ENCODE measurements at places on chromosomes 5 and 9.

DNA sequence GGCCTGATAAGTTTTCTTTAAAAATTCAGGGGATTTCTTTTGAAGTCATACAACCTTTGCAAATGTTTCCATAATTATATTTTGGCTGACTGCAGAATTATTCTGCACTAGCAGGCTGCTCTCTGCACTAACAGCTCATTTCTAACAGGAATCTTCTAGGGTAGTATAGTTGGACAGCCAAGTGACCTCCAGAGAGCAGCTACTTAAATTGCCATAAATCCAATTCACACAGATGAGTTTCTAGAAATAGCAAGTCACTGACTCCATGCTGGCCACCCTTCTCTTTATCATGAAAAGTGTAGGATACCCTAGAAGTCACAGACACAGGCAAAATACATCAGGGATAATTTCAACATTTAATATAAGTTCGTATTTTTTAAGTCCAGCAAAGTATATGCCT, 110.9 kb upstream of the TARS1 start:
- no peak for DNase-seq

DNA sequence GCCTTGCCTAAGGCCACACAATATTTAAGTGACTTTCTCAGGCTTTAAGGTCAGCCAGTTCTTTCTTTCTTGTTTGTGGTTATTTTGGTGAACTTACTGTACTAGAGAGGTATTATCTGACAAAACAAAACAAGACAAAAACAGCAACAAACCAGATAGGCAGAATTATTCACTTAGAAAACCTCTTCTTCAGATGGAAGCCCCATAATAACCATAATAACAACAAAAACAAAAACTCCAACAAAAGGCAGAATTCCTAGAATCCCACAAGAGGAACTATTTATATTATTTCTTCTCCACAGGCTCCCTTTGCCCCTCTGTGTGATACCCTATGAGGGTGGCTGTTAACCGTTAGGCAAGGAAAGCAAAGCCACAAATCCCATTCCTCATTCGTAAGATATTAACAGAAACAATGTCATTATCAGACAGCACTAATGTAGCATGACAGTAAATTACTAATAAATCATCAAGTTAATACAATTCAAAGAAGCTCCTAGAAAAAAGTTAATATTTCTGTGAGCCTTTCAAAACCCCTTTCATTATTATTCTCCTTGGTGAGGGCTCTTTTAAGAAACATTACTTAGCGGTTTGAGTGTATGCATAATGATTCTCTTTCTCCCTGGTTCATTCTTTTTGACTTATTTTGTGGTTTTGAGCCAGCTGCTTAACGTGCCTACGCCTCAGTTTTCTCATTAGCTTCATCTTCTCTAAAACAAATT, 274.9 kb downstream of the EFNA5 start:
- no peak for DNase-seq

DNA sequence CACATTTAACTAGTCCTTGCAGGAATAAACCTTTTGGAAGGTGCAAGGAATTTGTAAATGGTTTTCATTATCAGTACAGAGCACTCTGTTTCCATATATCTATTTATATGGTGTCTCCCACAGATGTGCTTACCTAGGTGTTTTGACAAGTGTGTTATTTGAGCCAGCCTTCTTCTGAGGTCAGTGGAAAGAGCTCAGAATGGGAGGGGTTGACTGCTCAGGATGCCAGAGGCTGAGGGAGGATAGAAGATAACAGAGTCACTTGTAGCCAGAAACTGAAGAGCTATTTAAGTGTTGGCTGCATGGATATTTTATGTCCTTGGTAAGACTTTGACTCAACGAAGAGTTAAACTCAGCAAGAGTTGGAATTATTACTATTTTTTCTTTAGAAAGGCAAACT, 5.0 kb downstream of the CMYA5 start:
- DNase-seq = no peak

DNA sequence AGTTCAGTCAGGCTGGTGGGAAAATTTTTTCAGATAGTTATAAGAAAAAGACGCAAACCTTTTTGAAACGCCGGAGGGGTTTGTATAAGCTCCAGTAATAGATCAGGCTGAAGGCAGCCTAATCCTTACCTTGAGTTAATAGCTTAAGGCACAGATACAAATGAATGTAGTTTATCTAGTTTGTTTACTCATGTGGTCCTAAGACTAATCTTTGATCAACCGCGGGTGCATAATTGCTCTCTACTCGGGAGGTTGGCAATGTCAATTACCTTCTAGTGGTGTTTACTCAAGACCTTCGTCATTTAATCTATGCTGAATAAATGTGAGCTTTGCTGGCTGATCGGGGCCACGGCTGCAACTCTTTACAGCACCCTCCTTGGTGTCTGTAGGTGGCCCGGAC, 665 bp upstream of the INSL4 start:
- DNase-seq = no peak

DNA sequence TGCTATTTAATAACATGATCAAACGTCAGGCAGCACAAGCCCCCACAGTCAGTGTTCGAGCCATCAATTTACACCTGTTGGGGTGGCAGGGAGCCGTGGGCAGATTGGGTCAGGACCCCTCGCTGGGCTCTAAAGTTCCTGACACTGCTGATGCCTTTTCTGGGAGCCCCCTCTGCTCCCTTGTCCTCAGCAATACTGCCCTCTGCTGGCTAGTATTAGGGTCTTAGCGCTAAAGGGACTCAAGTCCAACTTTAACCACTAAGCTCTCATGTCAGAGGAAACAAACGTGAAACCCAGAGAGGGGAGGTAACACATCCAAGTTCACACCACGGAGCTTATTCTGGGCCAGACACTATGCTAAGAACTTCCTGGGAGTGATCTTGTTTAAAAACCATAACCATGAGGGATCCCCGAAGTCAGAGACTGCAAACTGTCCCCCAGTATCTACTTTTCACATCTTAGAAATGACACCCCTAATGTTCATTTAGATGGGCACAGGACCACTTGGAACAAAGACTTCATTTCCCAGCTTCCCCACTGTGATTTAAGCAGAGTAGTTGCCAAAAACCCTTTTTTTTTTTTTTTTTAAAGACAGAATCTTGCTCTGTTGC, 20.4 kb downstream of the ANKS6 start:
- DNase-seq = no peak

- DNase-seq = no peak
These were observed 55.7 kb upstream of the MAP3K1 start for GRCh38 chr5:56759521-56760216.

GRCh38 chr5:59553992-59554391, 339.5 kb downstream of the PDE4D start:
- no peak for DNase-seq

- DNase-seq = no peak
These were observed 89.7 kb downstream of the DAP start for GRCh38 chr5:10671041-10672008.

GRCh38 chr9:20604562-20604961, 17.7 kb downstream of the MLLT3 start:
- DNase-seq = no peak

DNA sequence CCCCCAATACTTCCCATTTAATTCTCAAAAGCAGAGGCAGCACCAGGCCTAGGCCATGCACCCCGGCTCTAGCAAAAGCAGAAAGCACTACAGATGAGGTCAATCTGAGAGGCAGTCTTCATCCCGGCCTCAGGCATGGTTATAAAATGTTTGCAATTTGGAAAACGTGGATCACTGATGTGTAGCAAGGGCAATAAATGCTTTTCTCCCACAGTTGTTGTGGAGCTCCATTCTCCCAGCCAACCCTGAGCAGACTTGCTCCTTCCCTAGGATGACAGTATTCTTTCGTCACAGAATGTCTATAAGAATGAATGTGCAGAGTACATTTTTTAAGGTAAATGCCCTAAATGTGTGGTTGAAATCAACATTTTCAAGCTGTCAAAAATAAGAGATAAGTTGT, 157.3 kb upstream of the DAPK1 start:
- no peak for DNase-seq

DNA sequence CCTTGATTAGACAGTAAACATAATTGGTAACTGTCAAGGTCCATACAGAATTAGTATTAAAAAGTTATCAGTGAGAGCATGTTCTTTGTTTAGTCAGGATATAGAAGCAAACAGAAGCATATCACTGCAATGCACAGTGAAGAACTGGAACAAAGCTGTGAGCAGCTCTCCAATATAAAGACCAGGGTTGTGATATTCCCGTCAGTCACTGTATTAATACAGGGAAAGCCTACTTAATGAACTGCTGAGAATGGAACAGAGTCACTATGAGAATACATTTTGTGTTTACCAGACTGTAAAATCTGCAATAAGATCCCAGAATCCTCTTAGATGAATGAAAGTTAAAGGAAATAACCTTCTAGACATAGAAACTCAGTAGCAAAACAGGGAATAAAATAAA, 58.2 kb downstream of the EFNA5 start:
- DNase-seq = no peak

DNA sequence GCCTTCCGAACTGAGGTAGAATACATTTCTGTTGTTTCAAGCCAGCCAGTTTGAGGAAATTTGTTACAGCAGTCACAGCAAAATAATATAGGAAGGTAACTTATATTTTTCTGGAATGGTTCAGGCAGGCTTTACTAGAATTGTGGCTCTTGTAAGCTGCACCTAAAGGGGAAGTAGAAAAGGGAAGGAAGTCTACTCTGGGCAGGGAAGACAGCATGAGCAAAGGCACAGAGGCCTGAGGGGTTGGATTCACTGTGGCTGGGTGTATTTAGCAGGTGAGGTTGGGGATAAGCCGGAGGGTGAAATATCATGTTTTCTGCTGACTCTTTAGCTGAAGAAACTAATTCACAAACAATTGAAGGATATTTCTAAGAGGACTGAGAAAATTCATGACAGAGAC, 183.5 kb downstream of the GAS1 start:
- no peak for DNase-seq

- no peak for DNase-seq
These were observed 23.8 kb downstream of the LOX start for GRCh38 chr5:122054266-122054665.

DNA sequence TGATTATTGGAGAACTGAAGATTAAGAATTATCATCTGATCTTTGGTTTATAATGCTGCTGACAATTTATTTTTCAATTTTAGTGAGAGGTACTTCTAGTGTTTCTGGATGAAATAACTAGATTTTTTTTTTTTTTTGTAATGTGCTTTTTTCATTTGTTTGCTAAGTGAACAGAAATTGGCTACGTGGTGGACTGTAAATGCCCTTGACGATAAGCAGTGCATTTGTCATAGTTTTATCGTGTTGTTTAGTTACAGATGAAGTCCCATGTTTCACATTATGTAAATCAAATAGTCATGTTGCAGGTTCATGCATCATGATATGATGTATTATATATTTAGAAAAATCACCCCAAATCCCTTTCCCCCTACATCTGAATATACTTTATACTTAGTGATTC, 81.0 kb downstream of the ADAMTS19 start:
- no peak for DNase-seq

GRCh38 chr9:101232405-101232977, 152.3 kb downstream of the BAAT start:
- DNase-seq = no peak

DNA sequence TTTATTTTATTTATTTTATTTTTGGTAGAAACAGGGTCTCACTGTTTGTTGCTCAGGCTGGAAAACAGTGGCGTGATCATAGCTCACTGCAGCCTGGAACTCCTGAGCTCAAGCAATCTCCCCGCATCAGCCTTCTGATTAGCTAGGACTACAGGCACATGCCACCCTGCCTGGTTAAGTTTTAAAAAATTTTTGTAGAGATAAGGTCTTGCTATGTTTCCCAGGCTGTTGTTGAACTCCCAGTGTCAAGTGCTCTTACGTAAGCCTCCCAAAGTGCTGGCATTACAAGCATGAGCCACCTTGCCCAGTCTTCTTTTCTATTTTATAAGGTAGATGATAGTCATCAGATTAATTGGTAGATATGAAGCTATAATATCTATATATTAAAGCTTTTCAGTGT, 382.7 kb downstream of the CDH12 start:
- no peak for DNase-seq

DNA sequence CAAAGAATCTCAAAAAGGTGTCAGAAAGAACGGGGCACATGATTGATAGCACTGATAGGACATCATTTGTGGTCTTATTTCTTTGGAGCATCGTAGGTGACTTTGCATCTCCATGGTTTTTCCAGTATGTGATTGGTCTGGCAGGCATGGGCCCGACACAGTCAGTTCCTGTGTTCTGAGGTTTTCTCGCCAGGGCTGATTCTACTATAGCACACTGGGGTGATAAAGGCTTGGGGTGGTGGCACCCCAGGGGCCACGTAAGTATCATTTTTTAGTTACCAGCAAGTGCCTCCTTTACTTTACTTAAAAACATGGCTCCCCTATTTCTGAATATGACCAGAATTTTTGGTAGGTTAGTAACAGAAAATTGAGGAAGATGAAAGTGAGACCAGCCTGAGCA, 202.7 kb downstream of the RFK start:
- no peak for DNase-seq

DNA sequence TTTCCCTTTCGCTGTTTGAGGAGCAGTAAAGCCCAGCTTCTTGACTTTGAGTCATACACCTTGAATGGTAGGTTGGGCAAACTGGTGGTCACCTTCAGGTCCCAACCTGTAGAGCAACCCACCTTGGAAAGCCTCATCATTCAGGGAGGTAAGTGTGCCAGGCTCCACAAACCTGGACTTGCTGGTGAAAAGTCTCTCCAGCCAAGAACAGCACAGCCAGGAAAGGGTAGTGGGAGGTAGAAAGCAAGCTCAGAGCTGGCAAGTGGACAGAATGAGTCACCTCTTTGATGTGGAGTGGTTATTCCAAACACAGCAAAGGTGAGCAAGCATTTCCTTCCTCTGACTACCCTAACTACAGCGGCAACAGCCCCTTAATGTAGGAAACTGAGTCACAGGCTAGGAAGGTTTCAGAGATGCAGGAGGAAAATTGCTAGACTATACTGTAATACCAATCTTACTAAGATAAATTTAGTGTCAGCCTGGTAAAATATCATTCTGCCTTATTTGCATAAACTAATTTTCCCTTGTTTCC, 117.5 kb upstream of the MTAP start:
- peak; percentile 10 for DNase-seq

DNA sequence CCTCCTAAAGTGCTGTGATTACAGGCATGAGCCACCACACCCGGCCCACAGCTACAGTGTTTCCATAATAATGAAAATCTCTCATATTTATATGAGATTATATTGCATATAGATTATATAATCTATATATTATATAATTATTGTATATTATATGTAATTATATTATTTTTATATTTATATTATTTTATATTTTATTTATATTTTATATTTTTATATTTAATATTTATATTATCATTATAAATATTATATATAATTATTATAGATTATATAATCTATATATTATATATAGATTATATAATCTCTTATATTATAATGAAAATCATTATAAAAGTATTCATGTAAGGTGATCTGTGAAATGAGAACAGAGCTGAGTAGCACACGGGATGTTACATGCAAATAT, 11.5 kb downstream of the ANKRD18B start:
- no peak for DNase-seq

DNA sequence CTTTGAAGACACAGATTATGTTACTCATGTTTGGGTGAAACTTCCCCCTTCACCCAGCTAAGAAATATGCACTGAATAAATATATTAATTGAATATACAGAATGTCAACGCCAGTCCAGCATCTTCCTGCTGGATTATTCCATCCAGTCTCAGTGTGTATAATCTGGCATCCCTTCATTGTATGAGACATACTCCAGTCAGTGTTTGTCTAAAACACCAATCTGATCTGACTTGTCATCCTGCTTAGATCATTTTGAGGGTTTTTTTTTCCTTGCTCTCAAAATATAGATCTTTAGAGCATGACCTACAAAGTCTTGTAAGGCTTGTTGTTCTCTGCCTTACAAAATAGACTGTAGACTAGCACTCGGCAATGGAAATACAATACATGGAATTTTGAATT, 195.1 kb downstream of the SMARCA2 start:
- DNase-seq = no peak
